ENCODE measurements at places on chromosomes 7 and 10.

GRCh38 chr7:98509836-98510235, 107.2 kb upstream of the NPTX2 start:
- DNase-seq, result no peak

GRCh38 chr7:69018200-69018599, 580.1 kb upstream of the AUTS2 start:
- no peak for DNase-seq

GRCh38 chr10:74835963-74836362, 9.6 kb downstream of the KAT6B start:
- no peak for DNase-seq

DNA sequence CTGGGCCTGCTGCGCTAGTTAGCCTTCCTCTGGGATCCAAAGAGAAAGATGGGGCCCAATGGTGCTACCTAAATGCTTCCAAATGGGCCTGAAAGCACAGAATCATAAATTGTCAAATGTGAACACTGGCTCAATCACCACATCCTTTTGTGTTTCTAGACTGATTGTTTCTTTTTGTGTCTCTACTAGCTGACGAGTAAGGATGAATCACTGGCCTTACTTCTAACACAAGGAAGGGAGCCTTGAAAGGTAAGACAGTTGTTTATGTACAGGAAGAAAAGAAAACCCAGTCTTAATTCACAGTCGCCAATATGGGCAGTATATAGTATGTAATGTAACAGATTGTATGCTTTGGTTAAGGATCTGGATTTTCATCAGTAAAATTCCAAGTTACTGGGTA, 89.5 kb downstream of the ZNF92 start:
- DNase-seq, result no peak

DNA sequence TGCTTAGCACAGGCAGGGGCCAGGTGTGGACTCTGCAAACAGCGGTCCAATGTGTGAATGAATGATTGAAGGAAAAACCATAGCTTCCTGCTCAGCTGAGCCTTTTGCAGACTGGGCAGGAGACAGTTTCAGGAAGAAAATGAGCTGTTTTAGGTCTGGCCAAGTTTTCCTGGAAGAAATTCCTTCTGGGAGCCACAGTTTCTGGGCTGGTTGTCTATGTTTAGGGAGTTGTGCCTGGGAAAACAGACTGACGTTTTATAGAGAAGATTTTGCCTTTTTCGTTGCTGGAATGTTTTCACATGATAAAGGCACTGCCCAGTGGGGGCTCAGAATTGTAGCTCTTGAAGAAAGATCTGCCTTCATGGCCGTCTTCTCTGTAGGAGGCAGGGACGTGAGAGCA, 255.1 kb downstream of the CCSER2 start:
- DNase-seq, result no peak

DNA sequence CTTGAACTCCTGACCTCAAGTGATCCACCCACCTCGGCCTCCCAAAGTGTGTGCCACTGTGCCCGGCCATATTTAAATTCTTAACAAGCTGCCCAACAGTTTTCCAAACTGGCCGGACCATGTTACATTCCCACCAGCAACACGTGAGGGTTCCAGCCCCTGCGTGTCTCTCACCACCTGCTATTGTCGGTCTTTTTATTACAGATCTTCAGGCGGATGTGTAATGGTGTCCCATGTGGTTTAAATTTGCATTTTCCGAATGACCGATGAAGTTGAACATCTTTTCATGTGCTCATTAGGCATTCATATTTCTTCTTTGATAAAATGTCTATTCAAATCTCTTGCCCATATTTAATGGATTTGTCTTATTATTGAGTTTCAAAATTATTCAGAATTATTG, 11.5 kb downstream of the ELFN1 start:
- DNase-seq, result no peak

GRCh38 chr10:22486431-22486830, 141.1 kb downstream of the SPAG6 start:
- DNase-seq, result no peak

DNA sequence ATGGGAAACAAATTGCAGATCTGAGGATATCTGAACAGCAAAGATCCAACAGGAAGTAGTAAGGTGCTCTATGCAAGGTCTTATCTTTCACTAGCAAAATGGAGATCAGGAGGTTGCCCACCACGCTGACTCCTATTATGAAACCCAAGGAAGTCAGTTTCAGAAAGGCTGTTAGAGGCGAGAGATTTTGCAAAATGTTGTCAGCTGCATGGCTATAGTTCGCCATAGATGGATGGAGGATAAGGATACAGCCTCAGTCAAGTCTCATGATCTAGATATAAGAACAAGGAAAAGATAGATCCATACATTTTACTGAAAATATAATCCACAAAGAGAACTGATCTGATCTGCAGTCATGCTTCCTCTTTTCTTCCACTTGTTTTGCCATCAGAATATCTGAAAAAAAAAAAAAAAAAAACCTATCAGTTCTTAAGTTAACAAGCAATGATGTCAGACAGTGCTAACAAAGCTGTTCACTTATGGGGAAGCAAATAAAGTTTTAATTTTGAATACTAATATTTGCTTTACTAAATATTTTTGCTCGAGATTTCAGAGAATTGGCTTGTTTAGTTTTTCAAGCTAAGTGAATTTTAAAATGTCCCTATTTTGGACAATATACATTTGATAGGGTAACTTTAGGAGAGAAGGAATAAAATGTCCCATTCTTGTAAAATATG, 2.0 kb downstream of the GPR85 start:
- DNase-seq, result no peak

- DNase-seq, result no peak
Observed at GRCh38 chr10:70328967-70329366, 45.2 kb upstream of the NPFFR1 start.

DNA sequence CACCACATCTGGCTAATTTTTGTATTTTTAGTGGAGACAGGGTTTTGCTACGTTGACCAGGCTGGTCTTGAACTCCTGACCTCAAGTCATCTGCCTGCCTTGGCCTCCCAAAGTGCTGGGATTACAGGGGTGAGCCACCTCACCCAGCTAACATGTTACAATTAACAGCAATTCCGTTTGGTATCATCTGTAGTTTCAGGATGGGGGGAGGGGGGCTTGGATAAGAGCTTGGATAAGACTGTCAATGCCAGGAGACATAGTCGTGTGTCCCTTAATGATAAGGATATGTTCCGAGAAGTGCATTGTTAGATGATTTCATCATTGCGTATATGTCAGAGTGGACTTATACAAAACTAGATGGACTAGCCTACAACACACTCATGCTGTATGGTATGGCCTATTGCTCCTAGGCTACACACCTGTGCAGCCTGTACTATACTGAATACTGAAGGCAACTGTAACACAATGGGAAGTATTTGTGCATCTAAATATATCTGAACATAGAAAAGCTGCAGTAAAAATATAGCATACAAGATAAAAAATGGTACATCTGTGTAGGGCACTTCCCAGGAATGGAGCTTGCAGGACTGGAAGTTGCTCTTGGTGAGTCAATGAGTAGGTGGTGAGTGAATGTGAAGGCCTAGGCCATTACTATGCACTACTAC, 103.9 kb upstream of the TNS3 start:
- DNase-seq, result no peak

DNA sequence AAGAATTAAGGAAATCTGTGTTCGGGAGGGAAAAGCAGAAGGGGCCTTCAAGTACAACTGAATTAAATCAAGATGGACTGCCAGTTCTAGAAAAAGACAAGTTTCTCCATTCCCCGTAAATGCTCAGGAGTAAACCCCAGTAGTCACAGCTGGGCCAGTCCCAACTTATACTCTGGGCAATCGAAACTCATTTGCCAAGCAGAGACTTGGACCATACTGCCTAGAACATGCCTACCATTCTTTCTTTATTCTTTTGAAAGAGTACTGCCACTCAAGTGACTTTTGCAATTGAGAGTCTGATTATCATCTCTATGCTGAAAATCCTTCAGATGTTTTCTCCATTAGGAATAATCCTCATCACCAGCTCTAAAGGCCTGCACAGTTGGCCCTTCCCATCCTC, 21.4 kb downstream of the RPP30 start:
- no peak for DNase-seq

- DNase-seq, result no peak
Observed at GRCh38 chr10:32180390-32181280, 124.4 kb upstream of the KIF5B start.

GRCh38 chr10:122291739-122292138, 20.6 kb downstream of the BTBD16 start:
- DNase-seq, result no peak

DNA sequence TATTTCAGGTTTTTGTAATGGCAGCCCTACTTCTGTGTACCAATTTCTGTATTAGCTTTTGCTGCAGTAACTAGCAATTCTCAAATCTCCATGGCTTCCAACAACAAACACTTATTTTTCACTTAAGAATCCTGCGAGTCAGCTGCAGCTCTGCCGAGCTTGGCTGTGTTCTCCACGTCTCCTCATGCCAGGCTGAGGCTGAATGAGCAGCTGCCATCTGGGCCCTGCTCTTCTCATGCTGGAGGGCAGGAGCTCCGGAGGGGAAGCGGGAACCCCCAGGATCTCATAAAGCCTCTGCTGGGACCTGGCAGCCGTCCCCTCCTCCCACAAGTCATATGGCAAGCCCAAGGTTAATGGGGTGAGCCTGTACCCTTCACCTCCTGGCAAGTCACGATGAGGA, 591.1 kb downstream of the SDK1 start:
- DNase-seq, result no peak

DNA sequence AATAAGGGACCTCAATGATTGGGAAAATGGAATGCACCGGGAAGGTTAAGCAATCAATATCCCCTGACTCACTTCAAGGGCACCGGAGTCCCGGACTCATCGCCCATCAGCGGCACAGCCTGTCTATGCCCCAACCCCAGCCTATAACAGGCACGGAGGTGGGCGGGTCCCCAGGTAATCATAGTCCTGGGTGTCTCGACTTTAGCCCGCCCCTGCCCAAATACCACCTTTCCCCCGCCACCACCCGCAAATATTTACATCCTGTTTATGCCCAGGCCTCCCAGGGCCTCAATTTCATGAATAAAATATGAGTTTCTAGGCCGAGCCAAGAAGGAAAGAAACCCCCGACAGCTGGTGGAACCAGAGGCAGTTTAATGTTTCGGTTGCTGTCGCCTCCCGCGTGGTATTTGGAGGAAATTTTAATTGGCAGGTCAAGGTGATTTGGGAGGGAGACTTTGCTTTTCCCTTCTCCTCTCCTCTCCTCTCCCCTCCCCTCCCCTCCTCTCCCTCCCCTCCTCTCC, 15.6 kb upstream of the RFC2 start:
- DNase-seq, result no peak

- DNase-seq, result no peak
Observed at GRCh38 chr10:100621360-100622205, 85.8 kb downstream of the HIF1AN start.

GRCh38 chr7:148911626-148912025, 27.5 kb upstream of the EZH2 start:
- DNase-seq, result no peak

GRCh38 chr7:114941692-114942091, 19.8 kb downstream of the MDFIC start:
- DNase-seq, result no peak

Data from inflammatory macrophage treated with lipopolysaccharide for 1 hour (primary cell).